ENCODE measurements at places on chromosomes 7 and 10. TPM values are rescaled to one million over a fixed set of nuclear protein-coding genes. Genes with fewer than 3 reads are reported as not detected.

Gene C10orf95
- 0.98 TPM for total RNA-seq

Gene SKIDA1
- not detected for total RNA-seq

Gene SPDYE5
- not detected for total RNA-seq

Gene CRYGN
- total RNA-seq = not detected

Gene CYP3A5
- total RNA-seq = not detected

Gene KIAA1549
- 0.21 TPM for total RNA-seq

Gene ZNF425
- 1.4 TPM for total RNA-seq

DNA sequence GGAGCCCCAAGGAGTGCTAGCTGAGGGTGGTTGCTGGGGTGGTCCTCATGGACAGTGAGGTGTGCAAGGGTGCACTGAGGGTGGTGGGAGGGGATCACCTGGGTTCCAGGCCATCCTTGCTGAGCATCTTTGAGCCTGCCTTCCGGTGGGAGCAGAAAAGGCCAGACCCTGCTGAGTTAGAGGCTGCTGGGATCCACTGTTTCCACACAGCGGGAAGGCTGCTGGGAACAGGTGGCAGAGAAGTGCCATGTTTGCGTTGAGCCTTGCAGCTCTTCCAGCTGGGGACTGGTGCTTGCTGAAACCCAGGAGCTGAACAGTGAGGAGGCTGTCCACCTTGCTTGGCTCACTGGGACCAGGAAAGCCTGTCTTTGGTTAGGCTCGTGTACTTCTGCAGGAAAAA, 34.9 kb downstream of the PRF1 start:
- DNase-seq = no peak

- no peak for DNase-seq
Observed at GRCh38 chr7:3399858-3400257, 98.8 kb downstream of the SDK1 start.

DNA sequence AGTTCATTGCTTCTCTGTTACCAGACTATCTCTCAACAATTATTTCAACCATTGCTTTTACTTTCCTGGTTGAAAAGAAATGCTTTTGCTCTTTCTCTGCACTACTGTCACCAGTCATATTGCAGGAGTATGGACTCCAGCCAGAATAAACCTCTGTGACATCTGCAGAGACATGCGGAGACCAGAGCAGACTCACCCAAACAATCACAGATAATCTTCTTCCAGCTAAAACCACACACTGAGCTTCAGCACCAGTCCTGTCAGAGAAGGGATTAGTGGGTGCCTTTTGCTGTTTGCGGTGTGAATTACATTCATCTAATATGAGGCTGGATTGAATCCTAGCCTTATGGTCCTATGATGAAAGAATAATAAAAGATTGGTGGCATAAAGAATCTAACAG, 258.6 kb downstream of the CNTNAP2 start:
- DNase-seq = no peak

- no peak for DNase-seq
Observed at GRCh38 chr10:77563638-77564270, 73.9 kb downstream of the KCNMA1 start.

- DNase-seq = no peak
Observed at GRCh38 chr10:106914016-106914415, 250.5 kb downstream of the SORCS1 start.

- no peak for DNase-seq
Observed at GRCh38 chr7:79361214-79361613, 92.3 kb downstream of the MAGI2 start.

DNA sequence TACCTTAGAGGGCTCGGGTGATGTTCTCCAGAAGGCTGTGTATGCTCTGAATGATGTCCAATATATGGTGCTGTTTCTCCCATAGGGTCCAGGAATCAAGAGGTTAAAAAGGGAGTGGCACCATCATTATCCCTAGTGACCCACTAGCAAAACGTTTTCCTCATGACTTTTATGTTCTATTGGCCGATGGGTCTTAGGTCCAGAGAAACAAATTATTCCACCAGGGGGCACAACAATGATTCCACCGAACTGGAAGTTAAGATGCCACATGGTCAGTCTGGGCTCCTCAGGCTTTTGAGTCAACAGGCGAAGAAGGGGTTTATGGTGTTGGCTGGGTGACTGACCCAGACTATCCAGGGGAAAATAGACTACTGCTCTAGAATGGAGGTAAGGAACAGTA, 256.1 kb downstream of the COBL start:
- no peak for DNase-seq

DNA sequence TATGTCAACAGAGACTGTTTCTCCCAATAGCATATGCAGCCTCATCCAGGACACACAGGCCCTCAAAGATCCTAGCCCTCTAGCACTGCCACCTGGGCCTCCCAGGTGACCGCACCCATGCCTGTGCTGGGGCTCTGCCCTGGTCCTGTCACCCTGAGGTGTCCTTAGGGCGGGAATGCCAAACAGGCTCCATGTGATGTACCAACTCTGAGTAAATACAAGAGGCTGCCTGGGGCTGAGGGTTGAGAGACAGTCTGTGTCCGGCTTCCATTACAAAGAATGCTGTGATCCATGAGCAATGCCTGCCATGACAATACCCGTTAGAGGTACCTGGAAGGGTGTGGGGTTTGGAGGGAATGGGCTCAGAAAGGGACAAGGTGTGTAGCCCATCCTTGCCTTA, 83.0 kb upstream of the KAT6B start:
- DNase-seq = no peak

- no peak for DNase-seq
Observed at GRCh38 chr10:71632896-71633600, 86.5 kb downstream of the C10orf105 start.

GRCh38 chr10:3978174-3978573, 193.2 kb upstream of the KLF6 start:
- no peak for DNase-seq

- DNase-seq = no peak
Observed at GRCh38 chr7:92731335-92732063, 104.9 kb downstream of the CDK6 start.

Data from natural killer cell treated with Interleukin-12 subunit alpha and Interleukin-12 subunit beta and Interleukin-15 and Interleukin-18, amount 100 ng/mL, for 72 hours (primary cell).